ENCODE measurements at places on chromosomes 7 and 10.

DNA sequence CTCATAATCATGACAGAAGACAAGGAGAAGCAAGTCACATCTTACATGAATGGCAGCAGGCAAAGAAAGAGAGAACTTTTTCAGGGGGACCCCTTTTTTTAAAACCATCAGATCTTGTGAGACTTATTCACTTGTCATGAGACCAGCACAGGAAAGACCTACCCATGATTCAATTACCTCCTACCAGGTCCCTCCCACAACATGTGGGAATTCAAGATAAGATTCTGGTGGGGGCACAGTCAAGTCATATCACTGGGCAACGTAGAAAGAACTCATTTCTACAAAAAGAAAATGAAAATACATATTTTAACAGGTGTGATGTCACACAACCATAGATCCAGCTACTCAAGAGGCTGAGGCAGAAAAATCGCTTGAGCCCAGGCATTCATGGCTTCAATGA is 304.1 kb downstream of the IPMK start:
- no peak for DNase-seq

DNA sequence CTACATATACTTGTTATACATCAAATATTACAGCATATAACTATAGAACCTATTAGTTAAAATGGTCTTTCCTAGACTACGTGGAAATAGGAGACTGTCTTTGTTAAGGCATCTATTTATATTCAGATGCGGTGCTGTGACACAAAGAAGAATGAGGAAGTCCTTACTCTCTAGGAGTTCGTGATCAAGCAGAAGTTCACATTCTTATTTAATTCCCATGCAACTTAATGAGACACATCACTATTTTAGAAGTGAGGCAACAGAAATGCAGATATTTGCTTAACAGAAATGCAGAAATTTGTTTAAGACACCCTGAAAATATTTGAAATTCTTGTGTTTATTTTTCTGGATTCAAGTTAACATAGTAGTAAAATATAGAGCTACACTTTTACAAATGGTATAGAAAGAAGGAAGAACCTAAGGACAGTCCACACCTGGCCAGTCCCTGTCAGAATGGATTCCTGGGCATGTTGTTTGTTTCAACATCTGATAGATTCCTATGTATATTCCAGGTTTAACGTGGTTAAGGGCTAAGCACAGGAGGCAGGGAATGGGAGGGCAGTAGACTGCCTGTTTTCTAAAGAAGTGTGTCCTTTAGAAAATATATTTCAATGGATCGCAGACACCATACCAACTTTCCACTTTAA is 70.6 kb upstream of the NXPH1 start:
- DNase-seq: no peak

DNA sequence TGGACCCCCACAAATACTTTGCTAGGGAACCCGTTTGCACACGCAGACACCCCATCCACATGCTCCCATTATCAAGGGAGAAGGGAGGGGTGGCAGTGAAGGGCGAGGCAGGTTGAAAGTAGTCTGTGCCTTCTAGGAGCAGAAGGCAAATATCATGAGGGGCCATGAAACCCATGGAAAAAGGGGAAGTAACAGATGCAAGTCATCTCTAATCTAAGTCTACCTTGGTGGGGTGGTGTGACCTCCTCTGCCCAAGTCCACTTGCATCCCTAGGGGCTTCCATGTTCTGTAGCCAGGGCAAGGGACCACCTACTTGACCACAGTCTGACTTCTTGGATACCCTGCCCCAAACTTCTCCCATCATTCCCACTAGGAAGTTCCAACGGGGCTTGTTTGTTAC is 5.5 kb downstream of the GIMAP6 start:
- DNase-seq: no peak

DNA sequence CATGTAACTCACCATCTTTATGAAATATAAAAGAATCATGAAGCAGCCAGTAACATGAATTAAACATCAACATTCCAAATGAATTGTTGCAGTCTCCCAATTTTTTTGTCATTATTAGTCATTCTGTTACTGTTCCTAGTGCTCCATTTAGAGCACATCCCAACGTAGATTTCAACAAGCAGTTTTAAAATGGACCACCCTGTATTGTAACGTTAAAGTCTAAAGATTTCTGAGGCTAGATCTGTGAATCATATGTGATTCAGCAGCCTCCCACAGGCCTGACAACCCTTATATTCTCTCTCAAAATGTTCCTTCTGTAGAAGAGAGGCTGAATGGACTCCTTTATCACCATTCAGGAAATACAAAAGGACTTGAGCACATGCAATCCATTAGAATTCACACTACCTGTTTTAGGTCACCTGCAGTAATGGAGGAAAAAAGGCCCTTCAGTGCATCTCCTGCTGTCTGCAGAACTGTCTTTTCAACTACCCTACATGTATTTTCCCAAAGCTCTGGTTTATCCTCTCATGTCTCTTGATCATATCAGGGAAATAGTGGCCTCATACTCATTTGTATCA is 81.4 kb downstream of the CACNA2D1 start:
- peak; percentile 88 for DNase-seq

GRCh38 chr10:128000471-128001362 is 93.8 kb downstream of the PTPRE start:
- DNase-seq: no peak

GRCh38 chr10:38025283-38025682 is 14.8 kb downstream of the ZNF33A start:
- no peak for DNase-seq

DNA sequence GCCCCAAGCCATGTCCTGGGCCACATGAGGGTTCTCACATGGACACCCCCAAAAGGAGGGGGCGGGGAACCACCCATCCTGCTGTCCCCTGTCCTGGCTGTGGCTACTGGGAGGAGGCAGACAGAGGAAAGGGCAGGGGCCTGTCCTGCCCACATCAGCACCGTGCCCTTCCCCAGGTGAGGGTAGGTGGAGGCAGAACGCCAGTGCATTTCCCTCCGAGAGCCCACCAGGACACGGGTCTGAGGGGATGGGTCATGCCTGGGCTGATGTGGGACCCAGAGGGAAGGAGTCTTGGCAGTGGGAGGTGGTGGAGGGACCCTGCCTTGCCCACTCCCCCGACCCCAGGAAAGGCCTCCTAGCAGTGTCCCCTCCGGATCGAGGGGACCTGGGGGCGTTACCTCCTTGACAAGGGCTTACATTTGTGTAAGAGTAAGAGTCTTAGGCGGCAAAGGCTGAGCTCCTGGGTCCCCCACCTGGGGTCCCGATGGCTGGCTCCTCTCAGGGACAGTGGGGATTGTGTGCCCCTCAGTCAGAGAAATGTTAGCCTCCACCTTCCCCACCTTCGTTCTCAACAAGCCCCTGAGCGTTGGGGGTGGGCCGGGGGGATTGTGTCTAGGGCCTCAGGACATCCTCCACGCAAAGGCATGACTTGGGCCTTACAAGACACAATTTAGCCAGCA is 6.1 kb downstream of the CRYGN start:
- no peak for DNase-seq

GRCh38 chr10:51082857-51083256 is 8.6 kb downstream of the PRKG1 start:
- no peak for DNase-seq

GRCh38 chr7:43572516-43573049 is 10.3 kb upstream of the STK17A start:
- DNase-seq: peak; percentile 100

DNA sequence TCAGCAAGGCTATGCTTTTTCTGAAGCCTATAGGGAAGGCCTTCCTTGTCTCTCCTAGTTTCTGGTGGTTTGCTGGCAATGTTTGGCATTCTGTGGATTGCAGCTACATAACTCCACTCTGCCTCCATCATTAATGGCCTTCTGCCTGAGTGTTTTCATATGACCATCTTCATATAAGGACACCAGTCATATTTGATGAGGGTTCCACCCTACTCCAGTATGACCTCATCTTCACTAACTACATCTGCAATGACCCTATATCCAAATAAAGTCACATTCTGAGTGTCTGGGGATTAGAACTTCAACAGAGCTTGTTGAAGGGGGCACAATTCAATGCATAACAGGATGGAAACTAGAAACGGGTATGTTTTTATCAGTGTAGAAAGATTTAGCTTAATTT is 22.1 kb downstream of the CAV1 start:
- DNase-seq: peak; percentile 66

DNA sequence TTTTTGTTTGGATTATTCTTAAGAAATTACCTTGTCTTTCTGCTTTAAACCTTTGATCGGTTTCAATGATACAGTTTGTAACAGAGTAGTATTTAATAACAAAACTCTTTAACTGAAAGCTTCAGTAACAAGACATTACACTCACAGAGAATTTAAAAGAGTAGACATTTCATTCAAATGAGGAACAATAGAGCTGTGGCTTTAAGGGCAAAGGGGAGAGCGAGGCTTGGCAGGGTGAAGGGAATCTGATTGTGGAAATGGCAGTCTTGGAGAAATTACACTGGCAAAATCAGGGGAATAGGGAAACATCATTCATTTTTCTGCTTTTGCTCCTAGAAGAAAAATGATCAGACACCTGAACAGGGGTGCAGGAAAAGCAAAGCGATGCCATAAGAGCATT is 5.1 kb upstream of the HIPK2 start:
- DNase-seq: no peak

- DNase-seq: no peak
Observed at GRCh38 chr10:53463539-53463938, 691.0 kb upstream of the MBL2 start.

DNA sequence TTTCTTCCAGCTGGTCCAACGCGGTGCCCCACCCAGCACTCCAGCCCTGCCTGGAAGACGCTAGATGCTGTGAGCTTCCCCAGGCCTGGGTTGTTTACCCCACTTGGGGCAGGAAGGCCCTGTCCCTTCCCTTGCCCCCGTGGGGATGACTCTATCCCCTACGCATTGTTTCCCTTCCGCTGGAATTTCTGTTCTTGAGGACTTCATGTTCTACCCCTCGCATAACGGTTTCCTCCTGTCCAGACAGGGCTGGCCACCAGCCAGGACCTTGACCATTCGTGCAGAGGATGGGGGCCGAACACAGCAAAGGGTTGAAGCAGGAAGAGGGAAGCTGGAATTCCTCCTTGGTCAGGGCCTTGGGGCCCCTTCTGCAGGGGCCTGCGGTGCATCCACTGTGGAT is 14.7 kb upstream of the SERPINE1 start:
- DNase-seq: no peak

GRCh38 chr7:108460964-108461363 is 4.7 kb upstream of the NRCAM start:
- no peak for DNase-seq

DNA sequence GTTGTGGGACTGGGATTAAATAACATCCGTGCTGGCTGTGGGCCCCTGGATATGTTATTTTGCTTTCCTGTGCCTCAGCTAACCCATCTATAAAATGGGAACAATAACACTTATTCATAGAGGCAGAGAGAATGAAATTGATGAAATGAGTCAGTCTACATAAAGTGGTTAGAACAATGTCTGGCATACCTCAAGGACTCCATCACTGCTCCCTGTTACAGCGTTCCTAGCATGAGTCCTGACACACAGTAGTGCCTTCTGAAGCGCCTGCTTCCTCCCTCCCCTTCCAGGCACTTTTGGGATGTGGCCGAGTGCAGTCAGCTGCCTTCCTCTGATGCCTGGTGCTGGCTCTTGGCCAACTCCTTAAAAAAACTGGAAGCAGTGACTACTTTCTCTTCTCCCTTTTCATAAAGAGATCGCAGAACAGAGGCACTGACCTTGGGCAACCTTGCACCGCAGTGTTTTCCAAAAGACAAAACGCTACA is 108.4 kb upstream of the ZMIZ1 start:
- peak; percentile 94 for DNase-seq

DNA sequence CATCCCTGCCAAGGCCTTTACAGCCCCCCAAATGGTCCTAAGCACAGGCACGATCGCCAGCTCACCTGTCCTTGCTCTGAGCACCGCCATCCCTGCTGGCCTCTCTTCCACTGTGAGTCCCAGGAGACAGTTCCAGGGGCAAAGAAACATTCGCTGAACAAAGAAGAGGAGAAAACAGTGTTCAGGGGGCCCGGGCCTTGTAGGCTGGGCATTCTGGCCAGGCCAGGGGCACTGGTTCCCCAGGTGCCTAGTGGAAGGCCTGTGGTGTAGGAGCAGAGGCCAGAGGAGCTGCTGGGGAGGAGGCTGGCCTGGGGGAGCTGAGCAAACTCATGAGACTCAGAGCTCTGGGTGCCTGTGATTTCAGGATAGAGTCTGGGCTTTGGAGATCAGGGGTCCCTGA is 22.6 kb downstream of the AQP1 start:
- no peak for DNase-seq

- DNase-seq: no peak
Observed at GRCh38 chr10:132885451-132886210, 56.7 kb downstream of the CFAP46 start.

DNA sequence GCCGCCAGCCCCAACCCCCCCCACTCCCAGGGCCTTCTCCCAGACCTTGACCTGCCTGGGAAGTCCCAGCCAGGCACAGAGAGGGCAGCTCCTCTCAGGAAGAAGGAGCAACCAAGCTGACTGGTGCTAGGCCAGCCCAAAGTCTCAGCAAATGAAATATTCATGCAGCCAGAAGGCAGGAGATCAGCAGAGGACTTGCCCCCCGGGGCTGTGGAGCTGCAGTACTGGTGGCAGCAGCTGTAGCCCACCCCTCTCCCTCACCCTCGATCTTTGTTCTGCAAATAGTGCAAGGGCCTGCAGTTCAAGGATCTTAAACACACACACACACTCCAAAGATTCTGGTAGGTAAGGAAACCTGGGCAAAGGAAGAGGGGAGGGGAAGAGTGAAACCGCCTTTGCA is 3.5 kb upstream of the SRRM3 start:
- DNase-seq: no peak

- peak; percentile 47 for DNase-seq
Observed at GRCh38 chr7:73623798-73624668, at the start of gene MLXIPL. TSS of gene MLXIPL (minus strand) at chr7:73624522. CDS start at chr7:73624492, 30 bp downstream.

GRCh38 chr7:15446280-15446679 is 115.5 kb downstream of the AGMO start:
- DNase-seq: no peak

DNA sequence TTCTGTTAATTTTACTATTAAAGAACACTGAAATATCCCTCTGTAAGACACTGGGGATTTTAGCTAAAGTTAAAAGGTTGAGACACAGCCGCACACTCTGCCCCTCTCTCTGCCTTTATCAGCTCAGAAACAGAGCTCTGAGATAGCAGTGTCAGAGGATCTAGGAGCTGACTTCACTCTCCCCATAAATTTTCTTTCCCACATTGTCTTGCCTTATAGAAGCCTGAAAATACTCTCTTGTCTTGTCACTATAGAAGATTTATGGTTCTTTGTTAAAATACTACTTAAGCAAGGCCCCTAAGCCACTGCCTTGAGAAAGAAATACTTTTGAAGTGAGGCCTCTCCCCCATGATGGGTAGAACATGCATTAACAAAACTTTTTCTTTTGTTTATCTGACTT is 105.7 kb upstream of the C10orf90 start:
- peak; percentile 13 for DNase-seq

DNA sequence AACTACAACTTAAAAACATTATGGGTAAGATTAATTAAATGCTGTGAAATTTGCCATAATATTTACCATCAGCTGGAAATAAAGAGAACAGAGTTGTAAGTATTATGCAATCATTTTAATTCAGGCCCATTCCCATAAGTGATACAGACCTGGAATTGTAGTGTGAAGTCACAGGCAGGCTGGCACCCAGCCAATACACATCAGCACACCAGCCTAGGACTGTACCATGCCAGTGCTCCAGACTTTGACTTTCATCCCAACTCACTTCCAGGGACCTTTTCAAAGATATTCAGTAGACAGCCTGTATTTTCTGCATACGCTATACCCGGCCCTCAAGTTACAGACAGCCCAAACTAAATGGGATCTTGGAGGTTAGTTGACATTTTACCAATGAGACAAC is 143.3 kb downstream of the TES start:
- no peak for DNase-seq
